ENCODE measurements at places on chromosomes 6 and 20.

DNA sequence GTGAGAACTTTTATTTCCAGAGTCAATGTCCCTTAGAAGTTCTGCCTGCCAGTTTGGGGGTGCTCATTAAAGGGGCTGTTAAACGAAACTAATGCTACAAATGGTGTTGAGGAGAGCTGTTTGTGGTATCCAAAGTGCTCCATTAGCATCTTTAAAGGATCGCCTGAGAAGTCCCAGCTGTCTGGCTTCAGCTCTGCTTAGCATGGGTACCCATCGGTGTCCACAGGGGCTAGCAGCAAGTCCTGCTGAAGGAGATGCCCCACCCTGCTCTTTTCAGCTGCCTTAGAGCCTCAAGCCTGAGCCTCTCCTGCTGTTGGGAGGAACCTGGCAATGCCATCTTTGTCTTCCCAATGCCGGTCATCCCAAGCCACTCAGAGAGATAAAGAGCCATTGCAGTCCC is 111.1 kb downstream of the FOXO3 start:
- no peak for DNase-seq

- DNase-seq, result no peak
Measured at GRCh38 chr6:13001927-13002326, 285.4 kb downstream of the PHACTR1 start.

GRCh38 chr6:45538641-45539547 is 161.2 kb upstream of the SUPT3H start:
- no peak for DNase-seq

GRCh38 chr20:20495729-20496503 is 128.0 kb downstream of the INSM1 start:
- DNase-seq, result no peak

GRCh38 chr20:17959257-17959627 is 9.4 kb downstream of the SNX5 start:
- no peak for DNase-seq

DNA sequence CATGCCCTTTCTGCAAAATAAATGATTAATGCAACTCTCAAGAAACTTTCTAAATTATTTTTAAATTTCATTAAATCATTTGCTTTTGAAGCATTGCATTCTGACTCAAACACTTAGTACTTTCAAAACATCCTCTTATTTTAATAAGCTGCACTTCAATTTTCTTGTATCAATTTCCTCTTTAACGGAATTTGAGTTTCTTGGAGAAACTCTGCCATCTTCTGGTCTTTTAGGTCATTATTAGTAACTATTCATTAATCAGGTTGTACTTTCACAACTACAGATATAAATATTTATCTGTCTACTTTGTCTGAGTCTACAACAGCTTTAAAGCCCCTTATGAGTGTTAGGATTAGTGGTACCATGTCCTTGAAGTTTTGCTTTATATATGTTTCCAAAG is 30.2 kb downstream of the TMX4 start:
- DNase-seq, result no peak

DNA sequence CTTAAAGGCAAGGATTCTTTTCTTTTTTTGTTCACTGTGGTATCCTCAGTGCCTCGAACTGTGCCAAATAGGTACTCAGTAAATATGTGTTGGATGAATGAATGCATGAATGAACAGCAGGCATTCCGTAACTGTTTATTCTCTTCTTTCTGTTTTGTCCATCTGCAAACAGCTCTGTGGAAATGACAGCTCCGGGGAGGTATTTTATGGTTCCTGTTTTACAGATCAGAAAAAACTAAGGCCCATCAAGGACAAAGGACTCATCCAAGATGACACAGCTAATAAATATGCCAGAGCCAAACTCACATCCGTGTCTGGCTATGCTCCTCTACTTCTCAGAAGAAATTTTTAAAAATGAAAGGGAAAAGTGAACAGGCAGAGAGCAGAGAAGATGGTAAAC is 21.0 kb downstream of the JPH2 start:
- no peak for DNase-seq

DNA sequence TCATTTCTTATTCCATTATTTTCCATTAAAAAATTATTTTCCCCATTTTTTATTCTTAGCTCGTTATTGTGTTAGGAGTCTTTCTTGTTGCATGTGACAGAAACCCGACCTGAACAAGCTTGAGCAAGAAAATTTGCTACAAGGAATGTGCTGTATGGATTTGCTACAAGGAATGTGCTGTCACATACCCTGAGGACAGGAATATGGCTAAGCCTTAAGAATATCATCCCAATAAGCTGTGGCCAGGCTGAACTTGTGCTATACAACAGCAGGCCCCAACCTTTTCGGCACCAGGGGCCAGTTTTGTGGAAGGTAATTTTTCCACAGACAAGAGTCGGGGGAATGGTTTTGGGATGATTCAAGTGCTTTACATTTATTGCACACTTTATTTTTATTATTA is 114.0 kb downstream of the TRMT11 start:
- DNase-seq, result no peak

Data from activated T-cell treated with anti-CD3 and anti-CD28 coated beads for 4 hours (primary cell).